ENCODE measurements at places on chromosomes 12 and 14. TPM values are rescaled to one million over a fixed set of nuclear protein-coding genes. Genes with fewer than 3 reads are reported as not detected.

The NANOG gene
- not detected for total RNA-seq

DNA sequence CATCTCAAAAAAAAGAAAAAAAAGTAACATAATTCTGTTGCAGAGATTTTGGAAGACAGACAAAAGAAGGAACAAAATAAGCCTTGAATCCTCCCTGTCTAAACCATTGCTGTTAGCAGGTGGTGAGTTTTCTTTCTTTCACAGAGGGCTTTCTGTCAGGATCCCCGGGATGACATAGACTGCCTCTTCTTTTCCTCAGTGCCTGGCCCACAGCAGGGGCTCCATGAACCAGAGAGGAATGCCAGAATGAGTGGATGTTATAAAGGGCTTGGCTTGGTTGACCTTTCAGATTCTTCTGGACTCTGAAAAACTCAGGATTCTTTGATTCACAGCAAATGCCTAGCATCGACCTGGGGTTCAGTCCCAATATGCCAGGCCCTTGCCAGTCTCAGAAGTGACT is 45.8 kb upstream of the CORO1C start:
- no peak overlapping the region for H3K27ac ChIP-seq
- no peaks in the 10 kb centered on the region for H3K36me3 ChIP-seq
- no peak for DNase-seq
- no peak overlapping the region for H3K4me3 ChIP-seq
- no peaks in the 10 kb centered on the region for H3K27me3 ChIP-seq

- no peaks in the 10 kb centered on the region for H3K36me3 ChIP-seq
- H3K4me3 ChIP-seq: no peak overlapping the region
- H3K27me3 ChIP-seq: no peaks in the 10 kb centered on the region
- H3K27ac ChIP-seq: no peak overlapping the region
- H3K4me1 ChIP-seq: no peaks in the 10 kb centered on the region
- DNase-seq: no peak
Observed at GRCh38 chr14:58954052-58954451, 234.4 kb upstream of the DAAM1 start.

GRCh38 chr12:109617491-109617890 is 43.9 kb downstream of the MVK start:
- no peak overlapping the region for H3K27ac ChIP-seq
- no peaks in the 10 kb centered on the region for H3K27me3 ChIP-seq
- no peak overlapping the region for H3K4me3 ChIP-seq

GRCh38 chr12:87413784-87414183 is 615.4 kb downstream of the C12orf50 start:
- H3K4me1 ChIP-seq: no peaks in the 10 kb centered on the region
- H3K27me3 ChIP-seq: no peaks in the 10 kb centered on the region
- no peak for DNase-seq
- H3K36me3 ChIP-seq: no peaks in the 10 kb centered on the region
- H3K27ac ChIP-seq: no peak overlapping the region
- H3K4me3 ChIP-seq: no peak overlapping the region

GRCh38 chr12:25788707-25789442 is 169.6 kb upstream of the RASSF8 start:
- no peaks in the 10 kb centered on the region for H3K4me1 ChIP-seq
- H3K4me3 ChIP-seq: no peak overlapping the region
- no peaks in the 10 kb centered on the region for H3K36me3 ChIP-seq
- no peak for DNase-seq
- H3K27me3 ChIP-seq: no peaks in the 10 kb centered on the region

DNA sequence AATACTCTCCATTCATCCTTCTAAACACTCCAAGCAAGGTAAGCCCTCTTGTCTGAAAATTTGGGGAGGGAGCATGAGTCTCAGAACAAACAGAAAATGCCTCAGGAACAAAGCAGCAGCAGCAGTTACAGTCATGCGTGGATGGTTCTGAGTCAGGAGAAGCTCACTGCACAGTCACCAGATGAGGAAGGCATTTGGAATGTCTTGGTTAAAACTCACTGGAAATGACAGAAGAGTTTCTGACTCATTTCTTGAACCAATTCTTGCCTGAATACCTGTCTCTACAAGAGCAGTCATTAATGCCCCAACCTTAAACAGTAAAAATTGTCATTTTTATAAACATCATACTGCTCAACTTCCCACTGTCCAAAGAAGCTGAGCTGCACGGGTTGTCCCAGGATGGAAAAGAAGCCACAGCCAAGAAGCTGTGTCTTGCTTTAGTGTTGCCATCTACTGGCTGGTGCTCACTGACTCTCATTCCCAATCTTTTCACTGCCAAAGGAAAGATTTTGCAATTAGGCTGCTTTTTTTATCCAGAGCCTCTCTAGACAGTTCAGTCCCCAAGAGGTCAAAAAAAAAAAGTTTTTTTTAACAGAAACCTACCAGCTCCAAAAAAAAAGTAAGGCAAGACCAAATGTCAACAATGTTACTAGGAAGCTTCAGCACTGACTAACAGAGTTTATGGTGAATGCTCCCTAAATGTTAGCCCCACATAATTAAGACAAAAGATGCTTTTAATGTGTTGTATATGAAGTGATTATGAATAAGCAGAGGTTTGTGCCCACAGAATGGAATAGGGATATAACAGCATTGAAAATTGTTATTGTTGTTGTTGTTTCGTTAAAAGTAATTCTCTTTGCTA is 40.4 kb downstream of the KICS2 start:
- no peaks in the 10 kb centered on the region for H3K36me3 ChIP-seq
- H3K27me3 ChIP-seq: no peaks in the 10 kb centered on the region
- H3K4me3 ChIP-seq: no peak overlapping the region
- H3K27ac ChIP-seq: no peak overlapping the region
- no peaks in the 10 kb centered on the region for H3K4me1 ChIP-seq
- DNase-seq: no peak

DNA sequence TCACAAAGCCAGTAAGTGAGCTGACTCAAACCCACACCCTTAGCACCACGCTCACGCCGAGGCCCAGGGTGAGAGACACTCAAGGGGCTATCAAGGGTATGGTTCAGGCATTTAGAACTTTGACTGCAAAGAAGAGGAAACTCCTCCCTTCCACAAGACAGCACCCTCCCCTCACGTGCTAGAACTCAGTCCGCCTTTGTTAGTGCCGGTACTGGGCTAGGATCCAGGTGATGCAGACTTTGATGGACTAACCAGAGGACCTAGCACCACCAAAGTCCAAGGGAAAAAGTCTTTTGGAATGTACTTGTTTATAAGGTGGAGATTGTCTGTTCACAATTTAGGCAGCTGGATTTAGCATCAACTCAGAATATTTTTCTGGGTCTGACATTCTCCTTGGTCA is 33.7 kb downstream of the VWF start:
- H3K36me3 ChIP-seq: no peaks in the 10 kb centered on the region
- H3K27me3 ChIP-seq: no peaks in the 10 kb centered on the region
- no peak overlapping the region for H3K4me3 ChIP-seq
- no peak for DNase-seq

The KCNH3 gene
- total RNA-seq: 1.7 TPM

GRCh38 chr12:58424735-58425392 is 483.5 kb downstream of the ATP23 start:
- H3K4me3 ChIP-seq: no peak overlapping the region
- H3K4me1 ChIP-seq: no peaks in the 10 kb centered on the region
- no peak for DNase-seq
- no peaks in the 10 kb centered on the region for H3K36me3 ChIP-seq
- no peak overlapping the region for H3K27ac ChIP-seq

The TMBIM6 gene
- total RNA-seq: 326 TPM

DNA sequence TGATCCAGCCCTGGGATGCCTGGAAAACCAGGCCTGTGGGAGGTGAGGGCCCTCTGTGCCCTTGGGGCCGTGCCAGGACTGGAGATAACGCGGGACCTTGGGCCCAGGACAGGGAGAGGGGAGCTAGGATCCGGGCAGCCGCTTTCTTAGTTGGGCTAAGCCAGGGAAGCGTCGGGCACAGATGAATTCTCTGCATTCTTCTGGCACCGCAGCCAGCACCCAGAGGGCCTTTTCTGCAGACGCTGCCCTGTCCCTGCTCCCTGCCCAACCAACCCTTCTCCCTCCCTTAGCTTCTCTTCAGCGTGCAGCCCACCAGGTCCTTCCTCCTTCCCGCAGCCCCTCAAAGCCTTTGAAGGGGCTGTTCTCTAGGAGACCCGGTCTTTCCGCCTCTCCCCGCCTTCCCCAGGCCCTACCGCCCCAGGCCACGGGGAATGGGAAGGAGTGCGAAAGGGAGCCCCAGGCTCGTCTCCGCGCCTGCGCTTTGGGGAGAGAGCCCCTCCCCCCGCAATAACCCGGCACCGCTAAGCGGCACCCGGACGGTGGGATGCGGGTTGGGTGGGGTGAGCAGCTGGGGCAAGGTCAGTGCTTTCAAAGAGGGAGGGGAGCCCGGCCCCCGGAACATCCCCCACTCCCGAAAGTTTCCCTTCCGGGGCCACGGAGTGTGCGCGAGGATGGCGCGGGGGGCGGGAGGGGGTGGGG is 663 bp downstream of the NCKAP5L start:
- H3K27ac ChIP-seq: peak overlapping the region; percentile 24
- DNase-seq: no peak
- H3K4me1 ChIP-seq: peaks cover 41% of the 10 kb centered on the region
- no peaks in the 10 kb centered on the region for H3K27me3 ChIP-seq

The DDHD1 gene
- 76.6 TPM for total RNA-seq

The ASCL1 gene
- total RNA-seq: not detected

GRCh38 chr12:98863167-98863566 is 218.1 kb downstream of the APAF1 start:
- no peak overlapping the region for H3K4me3 ChIP-seq
- no peak for DNase-seq
- H3K27me3 ChIP-seq: no peaks in the 10 kb centered on the region
- no peaks in the 10 kb centered on the region for H3K4me1 ChIP-seq
- no peak overlapping the region for H3K27ac ChIP-seq
- no peaks in the 10 kb centered on the region for H3K36me3 ChIP-seq

The ETFBKMT gene
- total RNA-seq: 1.2 TPM
